ENCODE measurements at places on chromosomes 16 and 17.

DNA sequence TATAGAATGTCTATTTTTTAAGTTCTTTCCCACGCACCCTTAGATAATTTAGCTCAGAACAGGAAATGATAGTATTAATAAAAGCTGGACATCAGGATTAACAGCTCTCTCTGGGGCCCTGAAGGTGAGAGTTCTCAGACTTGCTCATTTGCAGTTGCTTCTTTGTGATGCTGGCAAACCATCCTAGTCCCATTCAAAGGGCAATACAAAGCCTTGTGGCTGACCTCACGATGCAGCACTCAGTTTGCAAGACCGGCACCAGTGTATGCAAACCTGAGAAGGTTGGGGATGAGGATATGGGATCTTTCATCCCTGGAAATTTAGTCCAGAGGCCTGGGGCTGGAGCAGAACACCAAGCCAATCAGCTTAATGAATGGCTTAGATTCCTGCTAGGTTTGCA lies 29.3 kb downstream of the STH start:
- no peak for DNase-seq

GRCh38 chr17:11986179-11986941 lies 10.9 kb downstream of the ZNF18 start:
- DNase-seq, result no peak

GRCh38 chr16:11669380-11670146 lies 1.3 kb downstream of the SNN start:
- no peak for DNase-seq

GRCh38 chr16:49972961-49973360 lies 52.1 kb upstream of the CNEP1R1 start:
- DNase-seq, result no peak

DNA sequence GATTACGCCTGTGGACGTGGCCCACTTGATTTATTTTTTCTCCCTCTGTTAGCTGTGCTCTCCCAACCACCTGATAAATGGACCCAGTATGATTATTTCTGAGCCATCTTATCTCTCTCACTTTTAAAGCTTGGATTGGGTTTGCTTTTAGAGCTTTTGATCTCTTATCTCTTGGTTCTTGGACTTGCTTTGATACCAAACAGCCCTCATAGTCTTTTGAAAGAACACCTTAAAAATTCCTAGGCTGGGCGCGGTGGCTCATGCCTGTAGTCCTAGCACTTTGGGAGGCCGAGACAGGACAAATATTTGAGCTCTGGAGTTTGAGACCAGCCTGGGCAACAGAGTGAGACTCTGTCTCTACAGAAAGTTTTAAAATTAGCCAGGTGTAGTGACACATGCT lies 25.8 kb downstream of the SMTNL2 start:
- no peak for DNase-seq

DNA sequence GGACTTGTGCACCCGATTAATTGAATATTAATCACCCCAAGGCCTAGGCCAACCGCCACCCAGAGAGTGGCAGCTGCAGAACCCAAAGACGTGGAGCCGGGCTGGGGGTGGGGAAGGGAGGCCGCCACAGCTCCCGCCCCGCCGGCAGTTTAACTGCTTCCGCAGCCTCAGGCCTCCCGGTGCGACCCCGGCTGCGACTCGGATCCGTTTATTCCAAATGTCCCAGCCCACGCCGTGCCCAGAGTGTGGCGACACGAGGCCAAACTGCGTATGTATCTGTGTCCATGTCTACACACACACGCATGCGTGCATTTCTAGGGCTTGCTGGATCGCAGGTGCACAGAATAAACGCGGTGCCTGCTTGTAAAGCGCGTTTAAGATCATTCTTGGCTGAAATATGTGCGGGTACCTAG lies 802 bp upstream of the TOB1 start:
- DNase-seq, result no peak

GRCh38 chr16:85259832-85260167 lies 147.5 kb upstream of the CIBAR2 start:
- DNase-seq, result no peak

DNA sequence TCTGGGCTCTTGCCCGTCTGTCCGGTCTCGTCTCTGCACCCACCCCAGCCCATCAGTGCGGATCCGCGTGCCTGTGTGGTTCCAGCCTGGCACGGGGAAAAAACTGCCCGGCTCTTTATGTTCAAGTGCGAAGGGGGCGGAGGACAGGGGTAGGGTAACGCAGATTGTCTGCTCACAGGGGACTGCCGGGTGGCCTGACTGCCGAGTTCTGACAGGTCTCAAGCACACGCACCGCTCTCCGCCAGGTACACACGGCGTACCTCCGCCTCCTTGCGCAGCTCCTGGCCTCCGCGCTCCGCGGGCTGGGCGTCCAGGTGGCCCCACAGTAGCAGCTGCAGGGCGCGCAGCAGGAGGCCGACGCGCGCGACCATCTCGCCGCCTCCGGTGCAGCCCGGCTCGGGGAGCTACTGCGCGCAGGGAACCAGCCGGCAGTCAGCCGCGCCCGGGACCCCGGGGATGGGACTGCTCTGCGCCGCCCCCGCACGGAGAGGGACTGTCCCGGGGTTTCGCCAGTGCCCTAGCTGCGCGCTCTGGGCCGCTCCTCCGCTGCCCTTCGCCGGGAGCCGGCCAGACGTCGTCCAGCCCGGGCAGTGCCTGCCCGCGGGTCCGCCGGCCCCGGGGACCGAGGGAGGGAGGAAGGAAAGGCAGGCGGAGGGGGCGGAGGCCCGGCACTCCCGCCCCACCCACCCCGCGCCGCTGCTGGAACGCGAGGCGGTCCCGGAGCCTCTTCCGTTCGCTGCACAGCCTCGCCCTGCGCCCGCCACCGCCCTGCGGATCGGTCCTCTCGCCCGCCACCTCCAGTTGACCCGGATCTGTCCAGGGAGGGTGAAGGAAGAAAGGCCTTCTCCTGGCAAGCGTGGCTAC lies at the start of gene MMP28:
TSS of gene MMP28 (minus strand) at position 635 of the 864 bp plus-strand sequence. CDS start at position 371, 264 bp downstream.
- no peak for DNase-seq

DNA sequence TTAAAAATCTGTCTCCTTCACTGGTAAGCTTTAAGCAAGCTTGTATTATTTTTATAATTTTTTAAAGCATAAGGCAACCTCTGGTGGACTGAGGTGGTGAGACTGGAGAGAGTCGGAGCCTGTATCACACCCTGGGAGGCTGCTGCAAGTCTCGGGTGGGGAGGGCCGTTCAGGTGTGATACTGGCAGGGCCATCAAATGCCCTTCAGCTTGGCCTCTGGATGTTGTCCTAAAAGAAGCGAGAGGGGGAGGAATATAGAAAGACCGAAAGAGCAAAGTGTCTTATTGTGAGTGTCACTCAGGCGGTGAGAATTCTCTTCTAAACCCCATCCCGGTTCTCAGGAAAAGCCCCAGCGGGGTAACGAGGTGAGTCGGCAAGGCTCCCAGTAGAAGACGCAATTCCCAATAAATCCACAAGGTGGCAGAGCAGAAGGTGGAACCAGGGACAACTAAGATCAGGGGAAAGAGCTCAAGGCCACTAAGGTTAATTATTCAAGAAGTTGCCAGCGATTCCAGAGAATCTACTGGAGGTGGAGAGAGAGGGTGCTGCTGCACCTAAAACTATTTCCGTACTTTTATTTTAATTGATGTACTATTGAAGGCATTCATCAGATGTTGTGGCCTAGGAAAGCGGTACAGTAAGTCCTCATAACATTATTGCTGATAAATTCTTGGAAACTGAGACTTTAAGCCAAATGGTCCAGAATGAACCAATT lies 14.1 kb downstream of the C17orf67 start:
- DNase-seq, result peak; percentile 92

GRCh38 chr17:41863074-41863848 lies 2.0 kb downstream of the KLHL11 start:
- DNase-seq, result peak; percentile 5

GRCh38 chr16:17222871-17223401 lies 247.8 kb downstream of the XYLT1 start:
- DNase-seq, result no peak

- peak; percentile 35 for DNase-seq
Measured at GRCh38 chr16:30567991-30568638, 3.4 kb downstream of the ZNF688 start.

- no peak for DNase-seq
Measured at GRCh38 chr16:57976331-57976796, 5.4 kb upstream of the CNGB1 start.

GRCh38 chr17:79517827-79518584 lies 92.8 kb downstream of the RBFOX3 start:
- DNase-seq, result no peak

DNA sequence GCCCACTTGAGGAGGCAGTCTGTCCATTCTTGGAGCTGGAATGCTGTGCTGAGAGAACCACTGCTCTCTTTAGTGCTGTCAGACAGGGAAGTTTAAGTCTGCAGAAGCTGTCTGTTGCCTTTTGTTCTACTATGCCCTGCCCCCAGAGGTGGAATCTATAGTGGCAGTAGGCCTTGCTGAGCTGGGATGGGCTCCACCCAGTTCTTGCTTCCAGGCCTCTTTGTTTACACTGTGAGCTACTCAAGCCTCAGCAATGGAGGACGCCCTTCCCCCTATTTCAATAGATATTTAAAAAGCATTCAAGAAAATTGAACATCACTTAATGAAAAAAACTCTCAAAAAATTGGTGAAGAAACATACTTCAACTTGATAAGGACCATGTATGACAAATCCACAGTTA lies 313.5 kb downstream of the PHKB start:
- DNase-seq, result no peak

DNA sequence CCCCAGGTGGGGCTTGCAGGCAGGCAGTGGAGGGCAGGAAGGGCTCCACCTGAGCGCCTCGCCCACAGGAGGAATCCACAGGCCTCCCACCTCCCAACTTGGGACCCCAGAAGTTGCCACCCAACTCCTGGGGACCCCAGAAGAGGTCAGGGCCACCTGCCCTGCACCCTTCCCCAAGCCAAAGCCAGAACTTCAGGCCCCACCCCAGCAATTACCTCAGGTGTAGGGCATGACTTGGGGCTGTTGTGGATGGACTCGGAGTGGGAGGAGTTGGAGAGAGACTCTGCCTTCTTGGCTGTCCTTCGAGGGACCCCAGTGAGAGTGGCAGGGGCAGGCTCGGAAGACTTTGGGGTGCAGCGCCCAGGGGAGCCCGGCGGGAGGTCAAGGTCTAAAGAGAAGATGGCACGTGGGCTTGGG lies 10.5 kb downstream of the TSPOAP1 start:
- no peak for DNase-seq

DNA sequence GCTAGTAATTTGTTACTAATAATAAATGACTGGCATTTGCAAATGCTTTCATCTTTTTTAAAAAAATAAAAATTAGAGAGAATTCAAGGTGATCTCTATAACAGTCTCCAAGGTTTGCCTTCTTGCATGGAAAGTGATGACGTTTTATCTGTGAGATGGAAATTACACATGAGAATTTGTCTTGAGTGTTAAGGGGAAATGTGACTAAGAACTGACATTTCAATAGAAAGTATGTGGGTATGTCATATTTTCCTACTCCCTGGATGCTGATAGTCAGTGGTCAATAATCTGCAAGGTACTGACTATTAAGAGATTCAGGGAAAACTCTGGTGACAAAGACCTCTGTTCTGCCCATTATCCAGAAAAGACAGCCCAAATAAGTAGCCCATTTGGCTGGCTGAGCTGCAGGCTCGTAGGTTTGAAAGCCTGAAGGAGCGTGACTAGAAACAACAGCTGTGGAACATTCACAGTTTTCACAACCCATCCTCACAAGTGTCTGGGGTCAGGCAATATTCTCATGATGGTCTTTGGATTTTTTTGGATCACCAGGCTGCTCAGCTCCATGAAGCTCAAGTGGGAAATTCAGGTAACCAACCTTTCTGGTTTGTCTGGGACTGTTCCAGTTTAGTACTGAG lies 49.7 kb upstream of the WSCD1 start:
- DNase-seq, result no peak

- DNase-seq, result no peak
Measured at GRCh38 chr17:7853691-7854038, 1.2 kb upstream of the TMEM88 start.

DNA sequence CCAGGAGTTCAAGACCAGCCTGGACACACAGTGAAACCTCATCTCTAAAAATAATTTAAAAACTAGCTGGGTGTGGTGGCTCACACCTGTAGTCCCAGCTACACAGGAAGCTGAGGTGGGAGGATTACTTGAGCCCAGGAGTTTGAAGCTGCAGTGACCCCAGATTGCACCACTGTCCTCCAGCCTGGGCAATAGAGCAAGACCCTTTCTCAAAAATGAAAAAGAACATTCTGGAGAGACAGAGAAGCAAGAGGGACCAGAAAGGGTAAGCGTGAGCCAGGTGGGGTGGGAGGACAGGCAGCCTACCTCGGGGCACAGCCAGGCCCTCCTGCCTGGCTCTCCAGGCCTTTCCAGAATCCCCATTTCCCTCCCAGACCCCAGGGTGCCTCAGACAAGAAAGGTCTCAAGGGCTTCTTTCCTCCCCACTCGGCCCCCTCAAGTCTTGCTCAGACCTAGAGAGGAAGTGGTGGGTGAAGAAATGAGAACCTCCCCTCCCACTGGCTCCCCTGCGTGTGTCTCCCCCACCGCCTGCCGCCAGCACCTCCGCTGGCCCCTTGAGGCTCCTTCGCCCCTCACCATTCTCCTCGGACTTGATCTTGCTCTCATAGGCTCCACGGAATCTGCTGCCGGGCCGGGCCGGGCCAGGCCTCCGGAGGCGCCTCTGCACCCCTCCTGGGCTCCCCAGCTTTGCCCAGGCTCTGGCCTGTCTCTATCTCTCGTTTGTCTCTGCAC lies 503 bp downstream of the C16orf54 start:
- peak; percentile 25 for DNase-seq

DNA sequence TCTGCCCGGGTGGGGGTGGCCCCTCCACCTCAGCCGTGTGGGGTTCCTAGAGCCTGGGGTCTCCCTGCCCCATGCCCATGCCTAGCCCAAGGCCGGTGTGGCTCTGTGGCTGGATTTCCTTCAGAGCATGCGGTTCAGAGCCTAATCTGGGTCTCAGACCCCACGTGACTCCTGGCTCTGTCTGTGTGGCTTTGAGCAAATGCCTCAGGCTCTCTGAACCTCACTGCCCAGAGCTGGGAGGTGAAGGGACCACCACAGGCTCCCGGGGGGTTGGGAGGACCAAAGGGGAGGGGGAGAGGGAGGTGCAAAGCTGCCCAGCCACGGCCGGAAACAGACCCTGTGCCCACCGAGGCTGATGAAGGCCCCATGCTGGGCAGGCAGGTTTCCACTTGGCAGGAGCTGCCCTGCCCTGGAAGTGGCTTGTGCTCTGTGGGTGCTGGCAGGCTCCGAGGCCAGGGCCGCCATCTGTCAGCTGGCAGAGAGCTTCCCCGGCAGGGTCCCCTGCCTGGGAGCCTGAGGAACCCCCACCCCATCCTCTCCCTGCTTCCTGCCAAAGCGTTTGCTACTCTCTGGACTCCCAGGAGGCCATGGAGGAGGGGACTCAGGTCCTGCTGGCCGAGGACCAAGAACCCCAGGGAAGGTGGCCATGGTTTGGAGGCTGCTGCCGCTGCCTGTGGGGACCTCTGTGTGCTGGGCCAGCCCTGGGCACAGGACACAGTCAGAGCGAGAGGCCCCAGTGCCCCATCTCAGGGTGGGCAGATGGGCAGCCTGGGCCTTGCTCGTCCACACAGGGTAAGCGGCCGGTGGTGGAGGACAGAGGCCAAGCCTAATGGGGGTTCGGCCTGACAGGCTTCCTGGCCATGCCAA lies 4.0 kb downstream of the CDH15 start:
- no peak for DNase-seq

GRCh38 chr17:63024716-63025115 lies 58.7 kb downstream of the TANC2 start:
- no peak for DNase-seq
